Stimulated activated CD4-positive, alpha-beta T cell treated with anti-CD3 and anti-CD28 coated beads, Interleukin-1b, Interleukin-23, amount 100 ng/mL, for 48 hours (primary cell): ENCODE measurements at places on chromosomes 11 and 22.

DNA sequence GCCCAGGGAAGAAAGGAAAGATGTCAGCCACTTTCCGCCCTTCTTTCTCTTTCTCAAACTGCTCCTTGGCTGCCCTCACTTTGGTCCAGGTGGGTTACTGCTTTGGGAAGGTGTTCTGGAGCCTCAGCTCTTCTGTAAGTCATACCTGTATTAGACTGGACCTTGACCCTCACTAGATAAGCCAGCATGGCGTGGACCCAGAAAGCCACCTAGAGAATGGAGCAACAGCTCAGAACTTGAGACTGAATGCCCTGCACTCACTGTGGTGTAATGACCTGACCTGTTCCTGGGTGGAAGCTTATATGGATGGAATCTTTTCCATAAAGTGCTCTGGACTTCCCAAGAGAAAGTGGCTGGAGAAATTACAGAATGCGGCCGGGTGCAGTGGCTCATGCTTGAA, 15.6 kb downstream of the ACP2 start:
- no peak for DNase-seq

- no peak for DNase-seq
Measured at GRCh38 chr22:25368271-25368670, 148.8 kb downstream of the CRYBB2 start.

GRCh38 chr22:29331658-29332300, 16.3 kb upstream of the RASL10A start:
- DNase-seq: no peak

- DNase-seq: peak; percentile 2
Measured at GRCh38 chr11:43397251-43397650, 38.5 kb downstream of the TTC17 start.

DNA sequence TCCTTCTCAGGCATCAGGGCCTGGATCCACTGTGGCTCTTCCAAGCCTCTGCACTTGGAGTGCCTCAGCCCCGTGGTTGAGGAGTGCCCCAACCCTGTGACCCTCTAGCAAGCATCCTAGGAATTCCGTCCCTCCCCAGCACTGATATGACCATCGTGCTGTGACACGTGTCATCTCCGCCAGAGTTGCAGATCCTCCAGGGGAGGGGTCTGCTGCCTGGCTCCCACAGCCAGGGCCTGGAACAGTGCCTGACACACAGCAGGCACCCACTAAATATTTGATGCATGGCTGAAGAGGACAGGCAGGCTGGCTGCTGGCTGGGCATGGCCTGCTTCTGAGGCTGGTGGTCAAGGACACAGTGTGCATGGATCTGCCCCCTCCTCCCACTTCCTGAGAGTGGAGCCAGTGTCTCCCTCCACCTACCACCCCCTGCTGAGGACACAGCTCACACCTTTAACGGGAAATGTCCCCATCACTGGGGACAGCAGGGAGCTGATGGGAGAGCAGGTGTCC, 1.7 kb upstream of the CD81 start:
- DNase-seq: no peak

GRCh38 chr11:125338886-125339811, 156.9 kb downstream of the FEZ1 start:
- DNase-seq: no peak

GRCh38 chr11:113305440-113306336, 8.7 kb upstream of the TTC12 start:
- DNase-seq: peak; percentile 64
